ENCODE measurements at places on chromosomes 16 and 17.

- H3K36me3 ChIP-seq, result no peaks in the 10 kb centered on the region
- no peak for DNase-seq
- no peak overlapping the region for H3K27ac ChIP-seq
- H3K27me3 ChIP-seq, result no peaks in the 10 kb centered on the region
- H3K4me3 ChIP-seq, result no peak overlapping the region
- H3K4me1 ChIP-seq, result no peaks in the 10 kb centered on the region
These were observed 560.6 kb downstream of the CDH13 start for GRCh38 chr16:83187405-83187804.

GRCh38 chr16:12582696-12583095 is 221.0 kb downstream of the CPPED1 start:
- no peak overlapping the region for H3K27ac ChIP-seq
- no peaks in the 10 kb centered on the region for H3K27me3 ChIP-seq
- no peak overlapping the region for H3K4me3 ChIP-seq
- peak; percentile 31 for DNase-seq

- peaks cover 38% of the 10 kb centered on the region for H3K4me1 ChIP-seq
- H3K4me3 ChIP-seq, result no peak overlapping the region
- H3K36me3 ChIP-seq, result no peaks in the 10 kb centered on the region
These were observed 139.8 kb upstream of the GSE1 start for GRCh38 chr16:85473323-85473722.

- H3K27me3 ChIP-seq, result no peaks in the 10 kb centered on the region
- no peak for DNase-seq
- no peaks in the 10 kb centered on the region for H3K36me3 ChIP-seq
- no peak overlapping the region for H3K4me3 ChIP-seq
- no peak overlapping the region for H3K27ac ChIP-seq
These were observed 15.7 kb downstream of the FAM117A start for GRCh38 chr17:49748223-49748622.

DNA sequence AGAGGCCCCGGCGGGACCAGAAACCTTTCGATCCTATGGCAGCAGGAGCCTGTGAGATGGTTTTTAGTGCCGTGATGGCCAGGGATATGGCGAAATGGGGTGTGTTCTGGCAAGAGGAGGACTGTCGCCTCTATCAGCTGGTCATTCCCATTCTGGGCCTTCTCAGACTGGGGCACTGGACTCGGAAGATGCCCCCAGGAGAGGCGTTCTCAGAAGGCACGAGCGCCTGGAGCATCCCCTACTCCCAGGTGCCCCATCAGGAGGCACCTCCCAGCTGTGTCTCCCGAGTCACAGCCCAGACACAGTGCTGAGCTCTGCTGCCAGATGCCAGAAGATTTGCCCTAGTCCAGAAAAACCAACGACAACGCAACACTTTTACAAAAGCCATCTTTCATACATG is 54.6 kb upstream of the ENDOV start:
- peak; percentile 29 for DNase-seq
- no peaks in the 10 kb centered on the region for H3K4me1 ChIP-seq
- peaks cover 99% of the 10 kb centered on the region for H3K36me3 ChIP-seq
- no peak overlapping the region for H3K27ac ChIP-seq

Measured in suprapubic skin (tissue), 4 donors.